ENCODE measurements at places on chromosomes 13 and 19.

- no peak for DNase-seq
These were observed 4.0 kb downstream of the ATP1A3 start for GRCh38 chr19:41990028-41990427.

DNA sequence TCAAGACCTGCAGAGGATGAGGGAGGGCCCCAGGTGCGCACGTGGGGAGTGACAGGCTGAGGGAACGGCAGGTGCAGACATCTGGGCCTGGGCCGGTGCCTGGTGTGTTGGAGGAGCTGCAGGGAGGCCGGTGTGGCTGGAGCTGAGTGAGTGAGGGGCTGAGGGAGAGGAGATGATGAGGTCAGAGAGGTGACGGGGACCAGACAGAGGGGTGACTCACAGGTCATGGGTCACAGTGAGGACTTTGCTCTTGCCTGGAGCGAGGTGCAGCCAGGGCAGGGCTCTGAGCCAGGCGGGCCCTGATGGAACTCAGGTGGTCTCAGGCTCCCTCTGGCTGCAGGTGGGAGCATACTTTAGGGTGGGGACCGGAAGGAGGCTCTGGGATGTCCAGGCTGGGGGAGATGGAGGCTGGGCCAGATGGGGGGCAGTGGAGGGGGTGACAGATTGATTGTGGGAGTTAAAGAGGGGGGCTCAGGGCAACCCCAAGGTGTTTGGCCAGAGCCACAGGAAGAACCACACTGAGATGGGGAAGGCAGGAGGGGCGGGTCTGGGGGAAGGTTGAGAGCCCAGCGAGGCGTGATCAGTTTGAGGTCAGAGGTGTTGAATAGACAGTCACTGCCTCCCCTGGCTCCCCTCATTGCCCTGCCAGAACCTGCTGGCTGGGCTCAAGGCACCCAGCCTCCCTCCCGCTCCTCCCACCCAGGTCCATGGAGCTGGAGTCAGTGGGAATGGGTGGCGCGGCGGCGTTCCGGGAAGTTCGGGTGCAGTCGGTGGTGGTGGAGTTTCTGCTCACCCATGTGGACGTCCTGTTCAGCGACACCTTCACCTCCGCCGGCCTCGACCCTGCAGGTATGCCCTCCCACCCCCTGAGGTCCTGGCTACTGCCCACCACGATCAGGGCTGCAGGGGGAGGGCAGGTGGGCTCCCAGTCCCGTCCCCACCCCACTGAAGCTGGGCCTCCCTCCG, 8.4 kb downstream of the ARHGAP33 start:
- DNase-seq: no peak

DNA sequence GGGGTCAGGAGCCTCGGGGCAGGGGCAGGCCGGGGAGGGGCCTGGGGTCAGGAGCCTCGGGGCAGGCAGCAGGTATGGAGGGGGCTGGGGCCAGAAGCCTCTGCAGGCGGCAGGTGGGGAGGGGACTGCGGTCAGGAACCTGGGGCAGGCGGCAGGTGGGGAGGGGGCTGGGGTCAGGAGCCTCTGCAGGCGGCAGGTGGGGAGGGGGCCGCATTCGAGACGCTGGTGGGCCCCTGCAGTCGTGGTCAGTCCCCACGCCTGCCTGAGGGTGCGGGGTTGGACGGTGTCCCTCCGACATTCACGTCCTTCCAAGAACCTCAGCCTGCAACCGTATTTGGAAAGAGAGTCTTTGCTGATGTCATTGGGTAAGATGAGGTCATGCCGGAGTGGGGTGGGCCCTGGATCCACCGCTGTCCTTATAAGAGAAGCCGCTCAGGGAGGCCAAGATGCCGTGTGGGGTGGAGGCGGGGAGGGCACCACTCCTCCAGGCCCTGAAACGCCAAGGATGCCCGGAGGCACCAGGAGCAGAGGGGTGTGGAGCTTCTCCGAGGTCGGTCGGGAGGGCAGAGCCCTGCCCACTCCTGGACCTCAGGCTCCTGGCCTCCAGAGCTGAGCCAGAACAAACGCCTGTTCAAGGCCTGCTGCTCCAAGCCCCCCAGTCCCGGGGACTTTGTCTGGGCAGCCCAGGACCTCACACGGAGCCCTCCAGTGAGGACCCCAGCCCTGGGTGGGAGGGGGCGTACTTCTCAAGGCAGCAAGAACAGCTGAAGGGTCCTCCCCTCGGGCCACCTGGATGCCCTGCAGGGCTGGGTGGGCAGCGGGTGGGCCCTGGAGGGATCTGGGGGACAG, 30.1 kb downstream of the PIP5K1C start:
- DNase-seq: peak; percentile 95

GRCh38 chr19:51501594-51502263, at the start of gene SIGLEC12:
TSS of gene SIGLEC12 (minus strand) at chr19:51501800. CDS start at chr19:51501733, 67 bp downstream.
- DNase-seq: no peak

GRCh38 chr13:40509876-40510275, 156.6 kb downstream of the FOXO1 start:
- no peak for DNase-seq

- DNase-seq: no peak
These were observed 308.8 kb upstream of the PCDH9 start for GRCh38 chr13:67538906-67539305.

- peak; percentile 60 for DNase-seq
These were observed 406.3 kb downstream of the COG6 start for GRCh38 chr13:40061466-40062450.

GRCh38 chr13:20156702-20157101, 4.2 kb downstream of the GJA3 start:
- DNase-seq: no peak

- no peak for DNase-seq
These were observed 18.2 kb downstream of the SIN3B start for GRCh38 chr19:16847430-16847829.

DNA sequence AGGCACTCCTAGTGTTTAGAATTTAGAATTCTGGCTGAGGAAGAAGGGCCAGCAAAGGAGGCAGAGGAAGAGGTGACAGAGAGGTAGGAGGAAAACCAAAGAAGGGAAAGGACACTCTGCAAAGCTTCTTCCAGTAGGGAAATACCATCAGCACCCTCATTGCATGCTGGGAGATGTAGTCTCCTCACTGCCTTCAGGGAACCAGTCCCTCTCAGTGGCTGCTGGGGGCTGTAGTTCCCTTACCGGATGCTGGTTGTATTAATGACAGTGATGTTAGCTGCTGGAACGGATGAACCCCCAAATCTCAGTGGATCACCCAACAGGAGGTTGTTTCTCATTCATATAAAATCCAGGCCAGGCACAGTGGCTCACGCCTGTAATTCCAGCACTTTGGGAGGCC, 10.1 kb downstream of the GRIN2D start:
- peak; percentile 65 for DNase-seq

DNA sequence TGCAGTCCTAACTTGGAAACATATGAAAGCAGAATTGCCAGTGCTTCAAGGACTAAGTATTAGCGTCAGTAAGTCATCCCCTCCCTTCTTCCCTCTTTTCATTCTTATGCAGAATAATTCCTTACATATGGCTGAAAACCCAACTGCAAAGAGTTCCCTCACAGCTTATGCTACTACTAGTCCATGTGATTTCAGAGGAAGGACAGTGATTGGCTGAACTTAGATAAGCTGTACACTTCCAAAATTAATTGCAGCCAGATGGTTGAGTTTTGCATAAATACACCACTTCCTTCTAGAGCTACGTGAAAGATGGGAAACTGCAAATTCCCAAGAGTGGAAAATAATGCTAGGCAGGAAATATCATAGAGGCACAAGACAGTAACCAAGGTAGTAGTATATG, 730.4 kb downstream of the OLFM4 start:
- no peak for DNase-seq

DNA sequence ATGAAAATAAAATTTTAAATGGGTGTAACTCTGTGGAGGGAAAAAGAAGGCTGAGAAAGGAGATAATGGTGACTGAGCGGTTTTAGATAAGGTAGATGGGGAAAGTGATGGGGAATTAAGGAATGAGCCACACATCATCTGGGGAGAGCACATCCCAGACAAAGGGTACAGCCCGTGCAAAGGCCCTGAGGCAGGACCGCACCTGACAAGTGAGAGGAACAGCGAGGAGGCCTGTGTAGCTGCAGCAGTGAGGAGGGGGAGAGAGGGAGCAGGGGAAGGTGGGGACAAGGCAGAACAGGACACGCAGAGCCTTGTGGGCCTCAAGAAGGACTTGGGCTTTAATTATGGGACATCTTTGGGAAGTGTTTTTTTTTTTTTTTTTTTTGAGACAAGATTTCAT, 1.8 kb upstream of the CELF5 start:
- DNase-seq: no peak

DNA sequence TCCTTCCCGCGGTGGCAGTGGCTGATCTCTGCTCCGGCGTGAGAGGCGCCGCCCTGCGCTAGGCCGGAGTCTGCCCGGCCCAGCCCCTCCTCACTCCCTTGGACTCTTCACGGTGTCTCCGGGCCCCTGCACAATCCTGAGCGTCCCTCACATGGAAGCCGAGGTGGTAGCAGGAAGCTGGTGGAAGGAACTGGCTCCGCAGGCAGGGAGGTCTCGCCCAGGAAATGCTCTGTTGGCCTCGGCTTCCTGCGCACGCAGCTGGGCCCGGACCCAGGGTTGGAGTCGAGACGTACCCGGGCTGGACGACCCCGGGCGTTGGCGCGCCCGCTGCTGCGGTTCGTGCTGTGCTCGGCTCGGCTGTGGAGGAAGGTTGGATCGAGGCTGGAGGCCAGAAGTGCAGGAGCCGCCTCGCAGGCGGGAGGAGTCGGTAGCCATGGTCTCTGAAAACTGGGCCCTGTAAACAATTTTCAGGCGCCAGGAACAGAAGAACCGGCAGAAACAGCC, 46.3 kb downstream of the ZNF724 start:
- DNase-seq: no peak

DNA sequence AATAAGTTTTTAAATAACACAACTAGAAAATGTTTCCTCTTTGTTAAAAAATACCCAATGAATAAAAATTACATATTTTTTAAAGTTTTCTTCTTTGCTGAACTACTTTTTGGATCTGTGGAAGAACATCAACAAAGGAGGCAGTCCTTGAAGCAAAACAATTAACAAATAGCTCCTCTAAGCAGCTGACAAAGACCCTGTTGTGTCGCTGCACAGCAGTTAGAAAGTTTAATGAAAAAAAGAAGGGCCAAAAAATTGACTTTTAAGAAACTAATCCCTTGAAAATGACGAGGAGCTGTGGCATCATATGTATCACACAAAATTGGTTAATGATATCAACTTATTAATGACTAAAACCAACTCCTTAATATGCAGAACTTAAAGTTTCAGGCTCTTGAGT, 72.1 kb downstream of the SLITRK1 start:
- DNase-seq: no peak

DNA sequence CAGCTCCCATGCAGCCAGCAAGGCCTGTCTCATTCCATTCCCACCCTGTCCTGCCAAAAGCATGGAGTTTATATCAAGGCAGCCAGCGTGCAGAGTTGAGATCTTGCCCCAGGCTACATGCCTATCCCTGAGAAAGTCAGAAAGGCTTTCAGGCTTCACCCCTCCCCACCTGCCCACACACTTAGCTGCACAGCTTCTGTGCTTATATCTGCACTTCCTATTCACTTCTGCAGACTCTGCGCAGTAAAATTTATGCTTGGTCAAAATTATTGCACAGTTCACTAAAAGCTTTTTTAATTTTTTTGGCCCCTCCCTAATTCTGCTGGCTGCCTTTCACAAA, 12.5 kb upstream of the ZNF675 start:
- DNase-seq: no peak

DNA sequence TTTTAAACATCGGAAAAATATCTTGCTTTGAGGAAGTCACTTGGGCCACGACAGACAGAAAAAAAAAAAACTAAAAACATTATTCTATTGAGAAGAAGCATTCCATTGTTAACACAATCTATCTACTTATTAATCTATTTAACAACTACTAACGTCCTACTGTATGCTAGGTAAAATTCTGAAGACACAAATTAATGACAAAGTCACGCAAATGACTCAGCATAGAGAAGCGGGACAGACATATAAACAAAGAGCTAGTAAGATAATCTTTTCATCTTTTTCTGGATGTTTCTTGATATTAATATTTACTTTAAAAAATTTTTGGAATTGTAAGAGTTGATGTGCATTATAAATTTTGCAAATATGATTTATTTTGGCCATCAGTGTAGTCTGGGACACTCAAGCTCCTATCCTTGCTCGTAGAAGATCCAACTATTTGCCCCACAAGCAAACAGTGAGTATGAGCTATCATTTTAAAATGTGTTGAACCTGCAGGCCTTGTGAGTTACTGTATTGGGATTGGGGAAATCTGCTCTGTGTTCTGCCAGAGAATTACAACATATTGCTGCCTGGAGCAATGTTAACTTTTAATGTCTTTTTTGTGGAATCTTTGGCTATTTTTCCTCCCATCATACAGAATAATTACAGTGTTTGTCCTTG, 109.1 kb downstream of the PCDH9 start:
- DNase-seq: no peak

DNA sequence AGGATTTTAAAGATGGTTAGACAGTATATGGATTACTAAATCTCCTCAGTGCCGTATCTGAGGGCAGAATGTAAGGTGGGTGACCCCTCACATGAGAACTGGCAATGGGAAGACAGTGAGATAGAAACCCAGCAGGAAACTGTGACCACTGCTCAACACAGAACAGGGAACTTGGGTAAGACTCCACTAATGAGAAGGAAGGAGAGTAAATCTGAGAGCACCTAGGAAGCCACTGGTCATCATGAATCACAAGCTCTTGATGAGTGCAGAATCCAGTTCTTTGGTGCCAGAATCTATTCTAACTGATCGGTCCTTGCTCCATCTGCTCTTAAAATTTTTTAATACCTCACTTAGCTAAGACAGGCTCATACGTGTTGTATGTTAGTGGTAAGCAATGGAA, 261.8 kb downstream of the KLF12 start:
- DNase-seq: peak; percentile 26

GRCh38 chr19:15239337-15239949, 7.2 kb upstream of the EPHX3 start:
- DNase-seq: no peak

DNA sequence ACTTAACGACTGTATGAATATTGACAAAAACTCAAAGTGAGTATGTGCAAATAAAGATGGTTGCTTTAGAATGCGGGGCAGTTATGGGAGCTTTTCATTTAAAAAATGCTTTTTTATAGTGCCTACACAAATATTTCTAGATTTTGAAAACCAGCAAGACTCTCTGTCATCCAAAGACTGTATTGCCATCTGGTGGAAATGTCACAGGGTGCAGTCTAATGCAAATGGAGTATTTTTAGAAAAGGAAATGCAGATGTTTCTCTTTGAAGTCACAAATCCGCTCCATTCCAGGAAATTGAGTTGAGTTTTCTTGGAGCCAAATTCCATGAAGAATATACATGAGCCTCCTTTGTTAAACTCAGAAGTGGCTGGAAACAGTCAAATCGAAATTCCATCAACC, 2.3 kb upstream of the C1QTNF9B start:
- peak; percentile 64 for DNase-seq

- no peak for DNase-seq
These were observed 39.3 kb downstream of the DNAJC3 start for GRCh38 chr13:95716231-95716630.

GRCh38 chr19:34228347-34228746, 26.0 kb upstream of the GARRE1 start:
- peak; percentile 72 for DNase-seq

GRCh38 chr19:33298146-33298911, 4.0 kb downstream of the CEBPA start:
- no peak for DNase-seq

DNA sequence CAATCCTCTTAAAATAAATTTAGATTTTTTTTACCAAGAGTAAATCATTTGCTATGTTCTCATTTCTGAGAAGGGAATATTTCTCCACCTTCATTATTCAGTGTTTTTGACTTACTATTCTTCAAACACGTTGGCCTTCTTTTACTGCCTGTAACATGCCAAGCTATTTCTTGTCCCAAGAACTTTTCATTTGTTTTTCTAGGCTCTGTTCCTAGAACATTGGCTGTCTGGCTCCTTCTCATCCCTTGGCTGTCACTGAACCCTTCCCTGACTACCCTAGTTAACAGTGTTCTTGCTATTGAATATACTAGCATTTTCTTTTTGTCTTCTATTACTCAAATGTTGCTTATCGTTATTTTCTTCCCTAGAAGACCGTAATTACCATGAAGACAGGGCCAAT, 248.1 kb downstream of the ITGBL1 start:
- peak; percentile 45 for DNase-seq

Measured in GM23248 (cell line).